ENCODE measurements at places on chromosomes 13 and 19. TPM values are rescaled to one million over a fixed set of nuclear protein-coding genes. Genes with fewer than 3 reads are reported as not detected.

The CGB2 gene
- total RNA-seq = not detected

The VSTM1 gene
- not detected for total RNA-seq

The PABPC3 gene
- total RNA-seq = 0.16 TPM

- DNase-seq = no peak
Measured at GRCh38 chr19:11685676-11686650, 52.8 kb downstream of the ZNF823 start.

DNA sequence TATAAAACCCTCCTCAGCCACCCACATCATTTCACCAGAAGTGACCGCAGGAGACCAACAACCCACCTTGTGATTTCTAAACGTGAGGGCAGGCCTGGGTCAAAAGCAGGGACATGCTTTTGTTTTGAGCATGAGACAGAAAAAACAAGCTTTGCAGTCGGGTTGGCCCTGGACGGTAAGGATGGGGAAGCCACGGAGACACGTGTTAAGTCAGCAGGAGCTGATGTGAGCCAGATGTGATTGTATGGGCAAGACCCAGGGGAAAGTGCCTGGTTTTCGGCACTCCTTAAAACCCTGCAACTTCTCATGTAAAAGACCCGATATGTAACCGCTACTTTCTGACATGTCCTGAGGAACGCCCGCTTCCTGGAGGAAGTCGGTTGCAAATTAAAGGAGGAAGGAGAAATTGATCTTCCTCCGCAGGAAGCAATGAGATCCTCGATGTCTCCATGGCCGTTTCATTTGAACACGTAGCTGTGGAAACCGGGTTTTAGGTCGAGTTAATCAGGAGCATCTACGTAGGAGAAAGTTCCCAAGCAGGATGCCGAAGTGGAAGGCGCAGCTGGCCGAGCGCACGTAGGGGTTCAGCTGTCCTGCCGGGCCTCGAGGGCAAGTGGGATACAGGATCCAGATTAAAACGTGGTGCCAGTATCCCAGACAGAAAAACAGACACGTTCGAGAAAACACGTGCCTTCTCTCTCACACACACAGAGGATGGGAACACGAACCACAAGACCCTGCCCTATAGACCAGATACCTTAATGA is 40.5 kb upstream of the POMP start:
- no peak for DNase-seq

DNA sequence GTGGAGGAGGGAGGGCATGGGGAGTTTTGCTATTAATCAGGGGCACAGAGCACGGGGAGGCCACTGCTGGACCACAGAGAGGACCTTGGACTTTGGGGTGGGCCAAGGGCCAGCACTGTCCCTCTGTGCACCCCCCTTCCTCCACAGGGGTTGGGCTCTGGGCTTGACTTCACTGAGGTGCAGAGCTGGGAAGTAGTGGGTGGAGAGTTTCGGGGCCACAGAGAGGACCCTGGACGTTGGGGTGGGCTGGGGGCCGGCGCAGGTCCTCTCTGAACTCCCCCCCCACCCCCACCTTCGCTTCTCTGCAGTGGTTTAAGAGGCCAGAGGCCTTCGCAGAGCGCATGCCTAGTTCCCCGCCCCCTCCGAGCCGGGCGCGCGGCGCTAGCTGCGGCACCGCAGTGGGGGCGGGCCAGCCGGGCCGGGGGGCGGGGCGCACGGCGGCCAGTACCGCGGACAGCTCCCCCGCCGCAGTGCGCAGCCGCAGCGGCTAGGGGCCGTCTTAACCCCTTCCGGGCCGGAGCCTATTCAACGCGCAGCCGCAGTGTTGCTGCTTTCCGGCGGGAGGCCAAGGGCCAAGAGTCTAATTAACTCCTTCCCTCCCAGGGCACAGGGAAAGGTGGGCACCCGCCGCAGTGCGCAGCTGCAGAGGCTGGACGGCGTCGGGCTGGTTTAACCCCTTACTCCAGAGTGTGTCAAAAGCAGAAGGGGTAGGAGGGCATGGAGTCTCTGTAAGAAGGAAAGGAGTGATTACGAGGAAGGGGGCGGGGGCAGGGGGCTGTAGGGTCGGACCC is 3.7 kb downstream of the KCNC3 start:
- DNase-seq = no peak

GRCh38 chr13:106118996-106119395 is 416.5 kb downstream of the EFNB2 start:
- DNase-seq = no peak

GRCh38 chr13:33207615-33207961 is 78.0 kb downstream of the STARD13 start:
- no peak for DNase-seq

- no peak for DNase-seq
Measured at GRCh38 chr13:32354040-32354439, 38.7 kb downstream of the BRCA2 start.

DNA sequence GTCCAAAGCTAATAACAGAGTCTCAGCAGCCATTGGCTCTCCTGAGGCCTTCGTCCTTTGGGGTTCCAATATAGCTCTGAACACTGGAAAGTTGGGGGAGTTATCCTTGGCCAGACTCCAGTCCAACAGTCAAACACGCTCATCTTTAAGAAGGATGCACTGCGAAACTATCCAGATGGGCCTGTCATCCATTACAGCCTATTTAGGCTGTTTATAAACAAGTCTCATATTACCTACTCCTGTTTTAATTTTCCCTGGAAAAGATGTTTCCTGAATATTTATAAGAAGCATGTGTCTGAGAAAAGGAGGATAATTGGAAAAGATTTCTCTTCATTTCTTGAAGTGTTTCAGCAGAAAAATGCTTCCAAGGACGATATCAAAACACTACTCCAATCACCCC is 170.7 kb downstream of the DCT start:
- no peak for DNase-seq

GRCh38 chr19:54532528-54532927 is 29.9 kb downstream of the LAIR2 start:
- DNase-seq = no peak
